Activated CD4-positive, CD25-positive, alpha-beta regulatory T cell treated with anti-CD3 and anti-CD28 coated beads, Interleukin-2, amount 50 U/mL, for 72 hours (primary cell): ENCODE measurements at places on chromosomes 5 and 9.

- DNase-seq: no peak
Measured at GRCh38 chr5:170745481-170746071, 37.9 kb upstream of the GABRP start.

DNA sequence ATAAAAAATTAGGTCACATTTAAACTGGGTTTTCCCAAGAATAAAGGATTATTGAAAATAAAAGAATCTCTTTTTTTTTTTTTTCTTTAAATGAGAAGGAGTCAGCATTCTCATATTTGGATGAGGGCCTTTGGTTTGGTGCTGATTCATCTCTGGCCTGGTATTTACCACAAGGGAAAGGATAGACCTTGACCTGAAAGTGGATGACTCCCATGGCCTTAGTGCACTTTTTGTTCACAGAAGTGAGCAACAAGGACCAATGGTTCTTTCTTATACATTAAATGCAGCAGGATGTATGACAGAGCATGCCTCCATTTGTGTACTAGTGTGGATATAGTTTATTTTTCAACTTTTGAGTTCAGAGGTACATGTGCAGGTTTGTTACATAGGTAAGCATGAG, 6.9 kb downstream of the YTHDC2 start:
- DNase-seq: no peak

GRCh38 chr9:36911601-36912412, 122.3 kb downstream of the PAX5 start:
- no peak for DNase-seq

GRCh38 chr5:112668016-112668415, 69.7 kb upstream of the APC start:
- no peak for DNase-seq

- no peak for DNase-seq
Measured at GRCh38 chr5:118687661-118688621, 300.4 kb downstream of the DTWD2 start.

GRCh38 chr5:11547140-11547539, 357.1 kb downstream of the CTNND2 start:
- DNase-seq: no peak

DNA sequence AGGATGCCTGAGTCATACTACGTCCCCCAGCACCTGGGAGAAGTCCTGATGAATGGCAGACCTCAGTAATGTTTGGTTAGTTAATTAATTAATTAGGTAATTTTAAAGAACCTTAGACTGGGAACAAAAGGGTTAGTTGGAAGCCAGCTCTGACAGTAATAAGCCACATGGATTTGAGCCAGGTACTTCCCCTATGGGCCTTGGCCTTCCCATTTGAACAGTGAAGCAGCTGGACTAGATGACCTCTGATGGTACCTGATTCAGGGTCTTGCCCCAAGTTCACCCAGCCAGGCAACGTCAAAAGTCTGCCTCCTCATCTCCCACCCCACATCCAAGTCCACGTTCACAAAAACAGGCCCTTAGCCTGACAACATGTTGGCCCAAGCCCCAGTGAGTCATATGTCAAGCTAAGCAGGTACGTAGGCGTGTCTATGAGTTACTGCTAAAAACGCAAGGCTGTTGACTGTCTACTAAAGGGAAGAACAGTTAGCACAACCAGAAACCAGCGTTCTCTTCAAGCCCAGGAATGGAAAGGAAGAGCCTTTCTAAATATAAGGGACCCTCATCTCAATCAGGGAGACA, 303.2 kb downstream of the ACTL7B start:
- no peak for DNase-seq

GRCh38 chr5:35046774-35047173, 975 bp downstream of the AGXT2 start:
- no peak for DNase-seq

DNA sequence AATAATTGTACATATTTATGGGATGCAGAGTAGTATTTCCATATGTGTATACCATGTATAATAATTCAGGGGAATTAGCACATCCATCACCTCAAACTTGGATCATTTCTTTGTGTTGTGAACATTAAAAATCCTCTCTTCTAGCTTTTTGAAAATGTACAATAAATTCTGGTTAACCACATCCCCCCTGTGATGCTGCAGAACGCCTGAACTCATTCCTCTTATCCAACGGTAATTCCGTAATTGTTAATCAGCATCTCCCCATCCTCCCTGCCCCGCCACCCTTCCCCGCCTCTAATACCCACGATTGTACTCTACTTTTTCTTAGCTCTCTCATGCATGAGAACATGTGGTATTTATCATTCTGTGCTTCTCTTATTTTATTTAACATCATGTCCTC, 127.7 kb upstream of the ANKRD55 start:
- no peak for DNase-seq

GRCh38 chr5:40033411-40033810, 608.6 kb upstream of the DAB2 start:
- DNase-seq: no peak

DNA sequence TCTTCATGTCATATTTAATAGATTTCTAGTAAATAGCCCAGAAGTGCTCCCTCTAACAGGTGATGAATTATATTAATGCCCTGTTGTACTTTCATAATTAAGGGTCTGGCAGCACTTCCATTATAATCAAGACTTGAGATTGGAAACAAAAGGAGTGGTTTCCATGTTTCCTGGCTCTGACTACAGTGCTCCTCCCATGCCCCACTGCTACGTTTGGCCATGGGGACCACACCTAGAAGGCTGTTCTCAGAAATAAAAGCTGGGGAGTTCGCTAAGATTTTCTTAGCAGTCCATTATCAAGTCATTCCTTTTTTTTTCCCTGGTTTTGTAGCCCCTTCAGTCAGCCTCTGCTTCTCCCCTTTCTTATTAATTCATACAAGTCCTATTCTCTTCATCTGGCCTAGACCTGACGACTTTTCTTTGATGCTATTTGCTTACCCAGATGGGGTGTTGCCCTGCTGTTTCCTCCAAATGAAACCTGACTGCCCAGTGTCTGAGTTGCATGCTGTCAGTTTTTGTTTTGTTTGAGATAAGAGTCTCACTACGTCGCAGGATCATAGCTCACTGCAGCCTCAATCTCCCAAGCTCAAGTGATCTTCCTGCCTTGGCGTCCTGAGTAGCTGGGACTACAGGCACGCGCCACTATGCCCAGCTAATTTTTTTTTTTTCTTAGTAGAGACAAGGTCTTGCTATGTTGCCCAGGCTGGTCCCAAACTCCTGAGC, 312.1 kb upstream of the EFNA5 start:
- DNase-seq: no peak
